ENCODE measurements at places on chromosomes 13 and 19. TPM values are rescaled to one million over a fixed set of nuclear protein-coding genes. Genes with fewer than 3 reads are reported as not detected.

Gene THSD8
- total RNA-seq, result 0.79 TPM

Gene LIM2
- total RNA-seq, result not detected

Gene LPAR2
- 67.4 TPM for total RNA-seq

Gene ZNF99
- not detected for total RNA-seq

Gene TMEM38A
- total RNA-seq, result 0.24 TPM

Data from CD8-positive, alpha-beta T cell (primary cell).